ENCODE measurements at places on chromosomes 5 and 9. TPM values are rescaled to one million over a fixed set of nuclear protein-coding genes. Genes with fewer than 3 reads are reported as not detected.

GRCh38 chr5:133794771-133795415 lies 173.5 kb downstream of the C5orf15 start:
- no peak for DNase-seq

Gene RGS7BP
- polyA plus RNA-seq = 9.0 TPM

- no peak for DNase-seq
Measured at GRCh38 chr5:109239456-109239855, 170.3 kb downstream of the PJA2 start.

- no peak for DNase-seq
Measured at GRCh38 chr9:18233776-18234445, 240.0 kb upstream of the ADAMTSL1 start.

- DNase-seq = no peak
Measured at GRCh38 chr5:90301248-90301647, 108.3 kb downstream of the CETN3 start.

Gene CENPH
- 22.5 TPM for polyA plus RNA-seq

- DNase-seq = no peak
Measured at GRCh38 chr9:127065592-127065991, 56.8 kb downstream of the ANGPTL2 start.

- DNase-seq = no peak
Measured at GRCh38 chr9:33170464-33171415, 3.6 kb upstream of the B4GALT1 start.

Gene CACNA1B
- 0.39 TPM for polyA plus RNA-seq

- no peak for DNase-seq
Measured at GRCh38 chr9:118809160-118809625, 560.0 kb downstream of the BRINP1 start.

- DNase-seq = no peak
Measured at GRCh38 chr5:146284016-146284415, 54.6 kb upstream of the POU4F3 start.

DNA sequence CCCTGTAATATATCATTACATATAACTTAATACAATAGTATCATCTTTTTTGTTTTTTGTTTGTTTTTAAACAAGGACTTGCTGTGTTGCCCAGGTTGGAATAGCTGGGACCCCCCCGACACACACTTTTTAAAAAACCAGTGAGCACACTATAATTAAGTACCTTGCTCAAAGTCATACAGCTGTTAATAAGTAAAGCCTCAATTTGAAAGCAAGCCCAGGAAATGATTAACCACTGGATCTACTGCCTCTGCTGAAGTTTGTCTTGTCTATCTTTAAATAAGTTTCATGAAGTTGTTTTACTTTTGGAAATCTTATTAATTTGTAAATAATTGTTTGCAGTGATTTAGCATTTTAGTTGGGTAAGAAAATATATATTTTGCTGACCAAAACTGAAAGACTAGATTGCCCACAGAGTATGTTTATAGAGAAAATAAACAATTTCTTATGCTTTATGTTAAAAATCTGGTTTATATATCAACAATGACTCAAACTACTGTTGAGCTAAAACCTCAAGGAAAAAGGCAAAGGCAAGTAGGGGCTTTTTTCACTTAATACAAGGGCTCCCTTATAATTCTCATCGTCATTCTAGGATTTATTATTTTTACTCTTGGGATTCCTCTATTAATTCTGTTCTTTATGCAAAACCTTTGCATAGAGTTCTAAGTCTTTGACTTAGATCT lies 5.8 kb upstream of the CARNMT1 start:
- no peak for DNase-seq

- DNase-seq = no peak
Measured at GRCh38 chr5:93915142-93915553, 173.7 kb upstream of the POU5F2 start.

DNA sequence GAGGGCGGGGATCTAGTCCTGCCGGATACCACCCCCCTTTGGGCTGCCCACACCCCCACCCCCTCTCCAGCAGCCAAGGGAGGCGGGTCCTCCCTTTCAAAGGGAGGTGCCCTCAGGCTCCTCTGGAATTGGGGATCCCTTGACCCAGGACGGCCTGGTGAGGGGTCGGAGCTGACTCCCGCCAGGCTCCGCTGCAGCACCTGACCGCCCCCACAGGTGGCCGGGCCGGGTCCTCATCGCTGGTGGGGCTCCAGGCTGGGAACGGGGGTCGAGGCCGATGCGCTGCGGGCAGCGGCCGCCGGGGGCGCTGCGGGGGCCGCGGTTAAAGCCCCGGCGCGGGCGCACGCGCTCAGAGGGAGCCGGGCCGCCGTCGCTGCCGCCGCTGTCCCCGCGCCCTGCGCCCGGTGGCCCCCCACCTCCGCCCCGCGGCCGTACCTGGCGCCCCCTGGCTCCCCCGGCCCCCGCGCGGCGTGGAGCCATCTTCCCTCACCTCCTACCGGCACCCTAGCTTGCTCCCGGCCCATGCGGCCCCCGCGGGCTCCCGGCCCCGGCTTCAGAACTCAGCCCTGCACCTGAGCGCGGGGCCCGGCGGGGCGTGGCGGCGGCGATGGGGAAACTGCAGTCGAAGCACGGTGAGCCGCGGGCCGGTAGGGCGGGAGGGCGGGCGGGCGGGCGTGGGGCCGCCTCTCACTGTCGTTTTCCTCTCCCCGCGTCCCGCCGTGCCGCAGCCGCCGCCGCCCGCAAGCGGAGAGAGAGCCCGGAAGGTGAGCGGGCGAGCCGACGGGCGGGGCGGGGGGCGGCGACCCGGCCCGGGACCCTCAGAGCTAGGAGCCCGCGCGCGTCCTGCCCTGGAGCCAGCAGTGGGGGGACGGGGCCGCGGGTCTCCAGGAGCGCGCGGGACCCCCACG lies at the start of gene NKD2:
NKD2 (plus strand) TSS at position 352 of the 908 bp plus-strand sequence; CDS start at position 608, 256 bp downstream.
- DNase-seq = no peak

Gene COMMD10
- polyA plus RNA-seq = 57.0 TPM

GRCh38 chr9:89555451-89556375 lies 49.1 kb upstream of the GADD45G start:
- no peak for DNase-seq

DNA sequence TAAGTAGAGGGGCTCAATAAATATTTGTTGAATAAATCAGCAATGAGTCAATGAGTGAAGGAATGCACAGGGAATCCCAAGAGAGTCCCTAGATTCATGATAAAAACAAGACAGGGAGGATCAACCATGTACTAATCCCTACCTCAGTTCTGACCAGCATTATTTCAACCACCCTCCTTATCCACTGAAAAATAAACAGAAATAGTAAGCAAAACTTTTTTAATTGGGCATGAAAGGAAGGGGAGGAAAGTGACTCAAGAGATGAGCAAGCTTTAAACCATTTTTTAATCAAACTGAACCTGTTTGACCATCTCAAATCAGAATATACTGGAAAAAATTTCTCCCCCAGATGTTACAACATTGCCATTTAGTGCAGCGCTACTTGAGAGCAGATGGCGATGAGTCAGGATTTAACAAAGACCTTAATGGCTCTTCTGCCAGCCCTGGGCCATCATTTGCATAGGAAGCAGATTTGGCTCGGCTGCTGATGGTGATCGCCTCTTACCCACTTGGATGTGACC lies 194.8 kb upstream of the SLC30A5 start:
- no peak for DNase-seq

DNA sequence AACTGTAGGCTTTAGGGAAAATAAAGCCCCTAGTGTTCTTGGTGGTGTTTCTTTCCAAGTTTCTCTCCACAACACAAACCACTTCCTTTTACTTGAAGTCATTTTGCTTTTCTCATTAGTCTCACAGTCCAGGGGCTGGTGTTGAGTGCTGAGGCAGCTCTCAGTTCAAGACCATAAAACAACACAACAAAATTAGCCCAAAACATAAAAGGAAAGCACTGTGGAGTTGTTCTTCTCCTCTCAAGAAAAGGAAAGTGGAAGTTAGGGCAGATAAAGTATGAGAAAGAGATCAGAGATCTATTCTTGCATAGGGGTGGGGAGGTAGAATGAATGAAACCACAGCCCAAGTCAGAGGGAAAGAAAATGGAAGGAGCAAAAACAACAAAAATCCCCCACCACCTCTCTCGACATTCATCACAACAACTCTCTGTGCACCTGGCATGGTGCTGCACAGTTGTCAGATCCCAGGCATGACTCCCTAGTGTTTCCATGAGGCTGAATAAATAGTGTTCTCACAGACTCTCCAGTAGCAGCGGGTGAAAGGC lies 569.9 kb downstream of the RAB3C start:
- DNase-seq = no peak

- DNase-seq = no peak
Measured at GRCh38 chr5:146515473-146516150, 378 bp downstream of the GPR151 start.

DNA sequence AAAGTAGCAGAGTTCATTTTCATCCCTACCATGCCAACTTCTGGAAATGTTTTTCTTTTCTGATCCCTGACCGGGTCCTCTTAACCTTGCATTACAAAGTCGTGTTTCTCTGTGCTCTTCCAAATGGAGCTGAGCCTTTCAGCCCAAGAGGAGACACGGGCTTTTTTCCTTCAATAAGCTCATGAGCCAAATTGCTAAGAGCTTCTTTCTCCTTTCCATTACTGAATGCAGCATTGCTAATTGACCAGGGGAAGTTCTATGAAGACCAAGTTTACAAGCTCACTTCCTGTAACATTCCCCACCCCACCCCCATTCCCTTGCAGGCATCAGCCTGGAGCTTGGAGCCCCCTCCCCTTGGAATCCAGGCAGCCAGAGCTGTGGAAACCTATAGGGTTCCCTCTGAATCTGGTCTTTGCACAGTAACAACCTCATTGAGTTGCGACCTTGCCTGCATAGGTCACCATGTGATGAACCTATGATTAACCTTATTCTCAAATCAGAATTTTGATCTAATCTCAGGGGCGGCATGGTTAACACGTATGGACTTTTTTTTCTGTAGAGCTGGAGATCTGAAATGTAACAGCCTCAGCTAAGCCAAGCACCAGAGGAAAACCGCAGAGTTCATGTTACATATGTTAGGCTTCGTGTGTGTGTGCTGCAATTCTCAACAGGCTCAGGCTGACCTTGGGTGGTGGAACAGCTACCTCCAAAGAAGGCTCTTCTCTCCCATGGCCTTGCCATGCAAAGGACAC lies 395.7 kb upstream of the ZNF462 start:
- DNase-seq = no peak

Gene TXNDC8
- not detected for polyA plus RNA-seq

Gene LIFR
- polyA plus RNA-seq = 66.0 TPM

Gene LECT2
- polyA plus RNA-seq = 1.3 TPM

DNA sequence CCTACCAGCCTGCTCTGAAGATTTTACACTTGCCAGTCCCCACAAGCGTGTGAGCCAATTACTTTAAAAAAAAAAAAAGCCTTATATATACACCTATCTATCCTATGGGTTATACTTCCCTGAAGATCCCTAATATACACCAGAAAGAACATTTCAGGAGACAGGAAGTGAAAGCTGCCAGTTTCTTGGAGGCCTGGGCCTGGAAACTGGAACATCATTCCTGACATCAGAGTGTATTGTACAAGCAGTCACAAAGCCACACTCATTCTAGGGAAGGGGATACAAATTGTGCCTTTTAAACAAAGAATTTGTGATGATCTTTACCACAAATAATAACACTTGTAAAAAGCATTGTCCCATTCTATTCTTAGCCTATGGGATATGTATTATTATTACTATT lies 98.3 kb upstream of the FBN2 start:
- no peak for DNase-seq

Gene POLE3
- polyA plus RNA-seq = 61.5 TPM

Gene DMRT2
- 3.5 TPM for polyA plus RNA-seq

Gene CDH9
- polyA plus RNA-seq = 8.7 TPM

DNA sequence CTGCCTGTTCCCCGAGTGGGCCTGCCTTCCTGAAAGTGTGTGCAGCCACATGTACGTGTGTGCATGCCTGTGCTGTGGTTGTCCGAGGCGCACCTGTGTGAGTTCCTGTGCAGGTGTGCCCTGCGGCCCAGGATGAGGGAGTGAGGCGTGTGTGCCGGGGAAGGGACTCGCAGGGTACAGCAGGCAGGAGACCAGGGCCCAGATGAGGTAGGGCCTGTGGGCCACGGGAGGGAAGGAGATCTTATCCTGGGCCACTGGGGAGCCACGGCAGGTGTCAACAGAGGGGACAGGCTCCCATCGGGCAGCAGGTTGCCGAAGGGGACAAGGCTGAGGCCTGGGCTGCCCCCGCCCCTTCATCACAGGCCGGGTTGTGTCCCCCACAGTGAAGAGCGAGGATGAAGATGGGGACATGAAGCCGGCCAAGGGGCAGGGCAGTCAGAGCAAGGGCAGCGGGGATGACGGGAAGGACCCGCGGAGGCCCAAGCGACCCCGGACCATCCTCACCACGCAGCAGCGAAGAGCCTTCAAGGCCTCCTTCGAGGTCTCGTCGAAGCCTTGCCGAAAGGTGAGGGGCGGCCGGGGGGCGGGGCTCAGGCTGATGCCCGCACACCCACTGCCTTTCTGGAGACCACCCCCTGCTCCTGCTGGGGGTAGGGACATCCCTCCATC lies 79.2 kb downstream of the LMX1B start:
- DNase-seq = no peak

Gene PPP3R2
- polyA plus RNA-seq = 0.09 TPM

DNA sequence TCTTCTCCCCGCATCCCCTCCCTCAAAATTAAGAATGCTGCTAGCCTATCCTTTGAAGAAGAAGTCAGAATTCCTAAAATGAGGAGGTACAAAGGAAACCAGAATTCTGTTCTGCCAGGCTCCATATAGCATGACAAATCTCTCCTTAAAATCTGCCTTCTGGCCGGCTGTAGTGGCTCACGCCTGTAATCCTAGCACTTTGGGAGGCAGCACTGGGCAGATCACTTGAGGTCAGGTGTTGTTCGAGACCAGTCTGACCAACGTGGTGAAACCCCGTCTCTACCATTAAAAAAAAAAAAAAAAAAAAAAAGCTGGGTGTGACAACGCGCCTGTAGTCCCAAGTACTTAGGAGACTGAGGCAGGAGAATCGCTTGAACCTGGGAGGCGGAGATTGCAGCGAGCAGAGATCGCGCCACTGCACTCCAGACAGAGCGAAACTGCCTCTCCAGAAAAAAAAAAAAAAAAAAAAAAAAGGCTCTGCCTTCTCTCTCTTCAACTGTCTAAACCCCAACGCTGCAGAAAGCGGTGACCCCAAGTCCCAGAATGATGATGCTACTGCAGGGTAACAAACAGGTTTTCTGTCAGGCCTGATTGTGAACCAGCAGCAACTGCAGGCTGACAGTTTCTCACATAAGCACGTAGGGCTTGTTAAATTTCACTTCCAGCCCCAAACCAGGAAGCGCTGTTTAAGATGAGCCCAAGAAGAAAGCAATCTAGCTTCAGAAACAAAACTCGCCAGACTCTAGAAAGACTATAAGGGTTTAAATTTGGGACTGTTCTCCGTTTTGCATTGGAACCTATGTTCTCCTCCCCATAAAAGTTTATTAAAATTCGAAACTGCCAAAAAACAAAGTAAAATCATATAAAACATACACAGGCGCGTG lies 963 bp upstream of the CAST start:
- no peak for DNase-seq

DNA sequence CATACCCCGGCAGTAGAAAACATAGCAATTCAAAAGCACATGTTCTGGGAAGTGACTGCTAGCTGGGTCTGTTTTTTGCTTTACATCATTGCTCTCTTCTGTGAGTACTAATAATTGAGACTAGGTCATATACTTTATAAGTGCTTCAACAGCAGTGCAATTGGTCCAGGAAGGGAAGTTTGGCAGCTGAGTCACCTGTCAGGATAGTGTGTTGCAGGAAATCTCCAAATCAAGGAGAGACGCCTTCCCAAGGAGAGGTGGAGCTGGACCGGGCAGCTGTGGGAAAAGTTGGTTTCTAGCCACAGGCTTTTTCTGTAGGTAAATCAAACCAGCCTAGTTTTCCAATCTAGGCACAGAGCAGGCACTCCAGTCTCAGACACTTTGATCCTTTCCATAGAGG lies 330.1 kb downstream of the ENC1 start:
- DNase-seq = no peak
